Left ventricle myocardium superior (tissue), 1 donor: ENCODE measurements at places on chromosomes 5 and 9. TPM values are rescaled to one million over a fixed set of nuclear protein-coding genes. Genes with fewer than 3 reads are reported as not detected.

- DNase-seq, result no peak
These were observed 192.4 kb downstream of the ARHGEF28 start for GRCh38 chr5:73818357-73818756.

GRCh38 chr5:100026606-100027005 lies 508.6 kb upstream of the FAM174A start:
- DNase-seq, result no peak

- no peak for DNase-seq
These were observed 73.8 kb downstream of the MRPL36 start for GRCh38 chr5:1725641-1726468.

GRCh38 chr9:126334721-126335621 lies 8.3 kb downstream of the MVB12B start:
- DNase-seq, result peak; percentile 35

- DNase-seq, result no peak
These were observed 4.1 kb downstream of the NFIL3 start for GRCh38 chr9:91419222-91420191.

GRCh38 chr5:156587012-156587411 lies 260.0 kb downstream of the SGCD start:
- no peak for DNase-seq

GRCh38 chr9:99852617-99853016 lies 30.9 kb downstream of the NR4A3 start:
- no peak for DNase-seq

DNA sequence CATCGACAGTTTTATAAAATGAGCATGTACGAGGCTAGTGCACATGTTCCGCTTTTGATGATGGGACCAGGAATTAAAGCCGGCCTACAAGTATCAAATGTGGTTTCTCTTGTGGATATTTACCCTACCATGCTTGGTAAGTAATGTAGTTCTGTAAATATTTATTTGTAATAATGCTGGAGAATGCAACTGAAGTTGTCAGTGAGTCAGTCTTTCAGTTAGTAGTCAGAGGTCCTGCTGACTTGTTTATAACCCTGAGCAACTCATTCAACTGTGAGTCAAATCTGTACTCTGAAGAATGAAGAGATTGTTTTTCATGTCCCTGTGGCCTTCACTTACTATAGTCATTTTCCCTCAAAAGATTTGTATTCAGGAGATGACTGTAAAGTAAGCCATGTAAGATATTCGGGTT lies 28.4 kb upstream of the GPR150 start:
- DNase-seq, result no peak

DNA sequence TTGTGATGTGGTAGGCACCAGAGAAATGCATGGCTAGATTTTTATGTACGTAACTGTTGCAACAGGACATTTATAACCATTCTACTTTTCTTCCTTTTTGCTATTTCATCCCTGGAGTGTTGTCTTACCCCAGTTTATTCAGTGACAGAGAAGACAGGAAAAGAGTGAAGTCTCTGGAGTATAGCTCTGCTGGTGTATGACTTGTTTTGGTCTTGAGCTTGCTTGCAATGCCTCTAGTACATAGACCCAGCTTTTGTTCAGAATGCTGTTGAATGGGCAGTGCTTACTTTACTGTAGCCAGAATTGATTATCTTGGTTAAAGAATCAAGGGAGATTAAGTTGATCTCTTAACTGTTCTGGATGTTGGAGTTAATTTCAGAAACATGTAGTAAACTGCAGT lies 94.3 kb downstream of the PBX3 start:
- no peak for DNase-seq

DNA sequence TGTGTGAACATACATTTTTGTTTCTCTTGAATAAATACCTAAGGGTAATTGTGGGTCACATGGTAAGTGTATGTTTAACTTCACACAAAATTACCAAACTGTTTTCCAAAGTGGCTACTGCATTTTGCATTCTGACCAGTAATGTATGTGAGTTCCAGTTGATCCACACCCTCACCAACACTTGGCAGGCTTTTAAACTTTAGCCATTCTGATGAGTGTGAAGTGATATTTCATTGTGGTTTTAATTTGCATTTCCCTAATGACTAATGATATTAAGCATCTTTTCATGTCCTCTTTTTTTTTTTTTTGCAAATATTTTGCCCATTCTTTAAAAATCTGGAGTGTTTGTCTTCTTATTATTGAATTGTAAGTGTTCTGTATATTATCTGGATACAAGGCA lies 53.5 kb upstream of the MAST4 start:
- no peak for DNase-seq

Gene IRX4
- total RNA-seq, result 19.6 TPM

DNA sequence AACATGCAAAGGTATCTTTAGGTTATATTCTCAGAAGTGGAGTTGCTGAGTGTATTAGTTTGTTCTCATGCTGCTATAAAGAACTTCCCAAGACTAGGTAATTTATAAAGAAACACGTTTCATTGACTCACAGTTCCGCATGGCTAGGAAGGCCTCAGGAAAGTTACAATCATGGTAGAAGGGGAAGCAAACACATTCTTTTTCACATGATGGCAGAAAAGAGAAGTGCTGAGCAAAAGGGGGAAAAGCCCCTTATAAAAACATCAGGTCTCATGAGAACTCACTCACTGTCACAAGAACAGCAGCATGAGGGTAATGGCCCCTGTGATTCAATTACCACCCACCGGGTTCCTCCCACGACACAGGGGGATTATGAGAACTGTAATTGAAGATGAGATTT lies 163.6 kb upstream of the PRLR start:
- no peak for DNase-seq

- peak; percentile 47 for DNase-seq
These were observed 1.6 kb downstream of the MGAT4B start for GRCh38 chr5:179805070-179805528.

Gene TMEM245
- 112 TPM for total RNA-seq

- DNase-seq, result no peak
These were observed 133.6 kb upstream of the RETREG1 start for GRCh38 chr5:16750445-16750844.

DNA sequence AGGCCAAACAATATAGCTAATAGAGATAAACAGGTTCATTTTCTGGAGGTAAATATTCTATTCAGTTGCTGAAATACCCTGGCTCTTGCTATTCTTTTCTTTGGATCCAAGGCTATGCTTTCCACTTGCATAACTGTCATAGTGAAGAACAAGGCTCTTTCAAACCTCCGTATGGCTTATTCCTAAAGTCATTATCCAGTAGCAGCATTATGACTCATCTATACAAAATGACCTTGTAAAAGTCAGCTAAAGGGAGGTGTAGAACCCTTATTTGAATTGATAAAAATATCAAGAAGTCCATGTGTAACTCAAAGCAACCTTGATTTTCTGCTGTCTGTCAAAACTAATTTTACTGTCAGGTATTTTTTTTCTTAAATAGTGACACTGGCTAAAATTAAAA lies 447.8 kb downstream of the PLK2 start:
- DNase-seq, result no peak

DNA sequence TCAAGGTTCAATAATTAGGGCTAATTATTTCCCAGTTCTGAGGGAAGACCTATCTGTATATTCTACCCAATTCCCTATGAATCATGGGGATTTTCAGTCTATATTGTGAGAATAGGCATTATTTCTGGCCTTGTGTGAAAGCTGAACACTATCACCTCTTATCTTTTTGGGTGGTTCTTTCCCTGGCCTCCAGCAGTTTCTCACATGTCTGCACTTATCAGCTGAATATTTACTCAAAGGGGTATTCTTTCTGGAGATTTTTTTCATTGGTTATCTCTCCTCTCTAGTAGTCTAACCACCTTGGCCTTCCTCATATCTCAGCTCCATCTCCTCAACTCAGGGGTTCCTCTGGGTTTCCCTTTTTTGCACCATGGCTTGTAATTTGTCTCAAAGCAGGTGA lies 64.9 kb upstream of the LIFR start:
- DNase-seq, result no peak

DNA sequence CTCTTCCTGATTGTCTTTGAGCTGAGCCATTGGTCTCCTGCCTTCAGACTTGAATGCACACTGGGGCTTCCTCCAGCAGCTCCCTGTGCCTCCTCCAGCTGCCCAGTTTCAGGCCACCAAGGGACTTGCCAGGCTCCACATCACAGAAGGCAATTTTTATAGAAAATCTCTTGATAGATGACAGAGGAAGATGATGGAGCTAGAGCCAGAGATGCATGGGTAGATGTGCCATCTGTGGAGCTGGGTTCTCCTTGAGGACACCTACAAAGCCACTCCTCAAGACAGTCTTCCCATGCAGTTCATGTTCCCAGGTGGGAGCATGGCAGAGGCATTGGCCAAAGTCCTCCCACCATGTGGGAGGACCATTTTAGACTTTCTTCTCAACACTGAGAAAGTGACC lies 239.6 kb upstream of the IRX1 start:
- no peak for DNase-seq

Gene PITX1
- not detected for total RNA-seq

DNA sequence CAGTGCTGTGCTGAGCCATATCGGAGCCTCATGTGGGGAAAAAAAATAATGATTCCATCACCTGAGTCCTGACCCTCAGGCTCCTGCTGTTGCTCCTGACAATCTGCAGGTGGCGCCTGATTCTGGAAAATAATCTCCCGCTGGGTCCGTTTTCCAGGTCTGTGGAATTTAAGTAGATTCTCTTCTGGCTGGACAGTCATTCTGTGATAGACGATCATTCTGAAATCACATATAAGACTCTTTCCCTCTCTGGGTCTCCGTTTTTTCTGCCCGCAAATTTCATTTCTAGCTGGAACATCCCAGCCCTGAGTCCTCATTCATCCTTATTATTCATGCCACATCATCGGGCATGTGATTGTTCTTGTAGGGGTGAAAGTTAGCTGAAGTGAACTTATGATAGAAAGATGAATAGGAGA lies 22.1 kb upstream of the STXBP1 start:
- DNase-seq, result peak; percentile 56

GRCh38 chr9:24899463-24899862 lies 353.8 kb upstream of the IZUMO3 start:
- no peak for DNase-seq

GRCh38 chr5:148626081-148626613 lies 28.2 kb downstream of the HTR4 start:
- DNase-seq, result no peak

GRCh38 chr5:181255276-181255675 lies 5.7 kb downstream of the TRIM52 start:
- DNase-seq, result no peak

- DNase-seq, result peak; percentile 64
These were observed at the start of gene CNTFR for GRCh38 chr9:34589636-34590380. CNTFR (minus strand) TSS chr9:34589724; CDS start chr9:34568981, 20,743 bp downstream.

GRCh38 chr5:114988096-114988495 lies 181.6 kb downstream of the TRIM36 start:
- no peak for DNase-seq

GRCh38 chr5:181207214-181207959 lies 2.4 kb upstream of the TRIM7 start:
- peak; percentile 86 for DNase-seq

DNA sequence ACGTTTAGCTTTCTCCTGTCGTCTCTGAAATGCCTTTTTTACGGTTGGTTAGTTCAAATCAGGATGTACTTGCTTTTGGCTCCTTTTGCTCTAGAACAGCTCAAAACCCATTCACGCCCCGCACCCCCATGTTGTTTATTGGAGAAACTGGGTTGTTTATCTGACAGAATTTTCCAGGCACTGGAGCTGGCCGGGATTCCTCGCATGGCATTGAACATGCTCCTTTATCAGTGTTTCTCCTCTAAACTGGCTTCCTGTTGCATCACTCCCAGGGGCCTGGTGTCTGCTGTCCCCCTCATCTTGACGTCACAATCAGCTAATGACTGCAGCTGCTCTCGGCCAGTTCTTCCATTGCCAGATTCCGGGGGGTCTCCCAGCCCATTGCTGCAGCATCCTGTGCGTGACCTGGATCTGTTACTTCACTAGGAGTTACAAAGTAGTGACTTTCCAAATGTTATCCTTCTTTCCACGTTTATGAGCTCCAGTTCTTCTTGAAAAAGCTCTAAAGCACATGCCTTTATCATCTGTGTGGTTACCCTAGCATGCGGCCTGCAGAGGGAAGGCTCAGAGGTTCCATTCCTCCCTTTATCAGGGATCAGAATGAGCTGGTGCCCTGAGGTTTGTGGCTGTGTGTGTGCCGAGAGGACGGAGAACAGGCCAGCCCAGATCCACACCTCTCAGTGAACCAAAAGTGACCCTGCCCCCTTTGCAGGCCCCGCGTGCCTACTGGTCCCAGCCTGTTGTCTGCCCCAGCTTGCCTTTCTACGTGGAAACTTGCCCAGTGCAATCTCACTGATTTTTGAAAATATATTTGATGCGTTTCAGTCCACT lies 27.5 kb downstream of the FAM163B start:
- DNase-seq, result peak; percentile 83

Gene NRARP
- 4.0 TPM for total RNA-seq

GRCh38 chr5:134957920-134958608 lies 9.6 kb upstream of the CATSPER3 start:
- no peak for DNase-seq

DNA sequence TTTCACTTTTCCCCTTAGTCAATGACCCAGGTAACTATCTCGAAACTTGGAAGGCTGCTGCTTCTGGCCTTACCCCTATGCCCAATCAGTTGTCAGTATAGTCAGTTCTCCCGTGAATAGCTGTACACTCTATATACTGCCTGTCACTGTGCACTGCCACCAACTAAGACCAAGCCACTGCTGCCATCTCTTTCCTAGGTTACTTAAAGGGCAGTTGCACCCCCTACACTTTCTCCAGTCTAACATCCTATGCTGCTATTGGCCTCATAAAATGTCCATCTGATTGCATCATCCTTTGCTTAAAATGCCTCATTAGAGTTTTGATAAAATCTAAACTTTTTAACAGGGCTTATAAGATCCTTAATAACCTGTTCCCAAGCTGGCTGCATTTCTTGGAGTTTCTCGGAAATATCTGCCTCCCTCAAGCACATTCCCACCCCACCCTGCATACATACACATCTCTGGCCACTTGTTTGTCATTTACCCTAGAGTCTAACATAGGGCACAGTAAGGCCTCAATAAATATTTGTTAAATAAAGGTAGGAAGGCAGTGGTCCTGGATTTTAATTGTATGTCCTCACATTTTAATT lies 32.8 kb upstream of the TNFAIP8 start:
- DNase-seq, result no peak

Gene KLF4
- total RNA-seq, result 30.5 TPM

- DNase-seq, result no peak
These were observed 5.6 kb upstream of the TBC1D13 start for GRCh38 chr9:128781187-128782070.

- DNase-seq, result no peak
These were observed 31.3 kb upstream of the ALDOB start for GRCh38 chr9:101466863-101467262.
